ENCODE measurements at places on chromosomes 3 and 15.

DNA sequence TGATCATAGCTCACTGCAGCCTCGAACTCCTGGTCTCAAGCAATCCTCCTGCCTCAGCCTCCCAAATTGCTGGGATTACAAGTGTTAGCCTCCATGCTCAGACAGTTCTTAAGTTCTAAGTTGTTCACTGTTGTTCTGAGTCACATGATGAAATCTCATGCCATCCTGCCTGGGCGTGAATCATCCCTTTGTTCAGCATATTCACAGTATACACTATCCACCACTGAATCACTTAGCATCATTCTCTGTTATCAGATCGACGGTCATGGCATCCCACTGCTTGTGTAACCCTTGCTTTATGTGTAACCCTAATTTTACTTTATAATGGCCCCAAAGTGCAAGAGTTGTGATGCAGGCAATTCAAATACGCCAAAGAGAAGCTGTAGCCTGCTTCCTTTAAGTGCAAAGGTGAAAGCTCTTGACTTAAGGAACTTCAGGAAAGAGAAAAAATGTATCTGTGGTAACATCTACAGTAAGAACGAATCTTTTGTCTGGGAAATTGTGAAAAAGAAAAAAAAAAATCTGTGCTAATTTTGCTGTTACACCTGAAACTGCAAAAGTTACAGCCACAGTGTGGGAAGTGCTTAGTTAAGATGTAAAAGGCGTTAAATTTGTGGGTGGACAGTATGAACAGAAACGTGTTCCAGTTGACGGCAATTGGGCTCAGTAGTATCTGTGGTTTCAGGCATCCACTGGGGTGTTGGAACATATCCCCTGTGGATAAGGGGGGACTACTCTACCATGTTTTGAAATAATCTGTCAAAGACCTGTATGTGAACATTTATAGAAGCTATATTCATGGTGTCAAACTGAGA, 80.6 kb downstream of the PCOLCE2 start:
- DNase-seq = no peak

GRCh38 chr3:71464613-71465012, 118.9 kb downstream of the FOXP1 start:
- no peak for DNase-seq

GRCh38 chr15:79184465-79184892, 93.9 kb upstream of the RASGRF1 start:
- DNase-seq = no peak

DNA sequence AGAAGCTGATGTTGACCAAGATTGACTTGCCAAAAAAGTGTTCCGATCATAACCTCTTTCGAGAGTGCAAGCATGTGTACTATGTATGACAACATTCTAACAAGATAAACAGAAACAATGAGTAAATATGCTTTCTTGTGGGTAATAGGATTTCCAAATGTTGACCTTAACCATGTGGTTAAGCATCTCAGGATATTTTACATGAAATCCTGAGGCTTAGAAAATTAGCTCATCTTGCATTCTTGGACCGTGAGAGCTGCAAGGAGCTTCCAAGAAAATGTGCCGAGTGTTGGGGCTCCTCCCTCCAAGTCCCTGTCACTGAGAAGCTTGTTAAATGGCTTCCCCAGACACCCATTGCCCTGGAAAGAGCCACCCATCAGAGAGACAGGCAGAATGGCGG, 50.1 kb downstream of the C3orf20 start:
- DNase-seq = no peak

DNA sequence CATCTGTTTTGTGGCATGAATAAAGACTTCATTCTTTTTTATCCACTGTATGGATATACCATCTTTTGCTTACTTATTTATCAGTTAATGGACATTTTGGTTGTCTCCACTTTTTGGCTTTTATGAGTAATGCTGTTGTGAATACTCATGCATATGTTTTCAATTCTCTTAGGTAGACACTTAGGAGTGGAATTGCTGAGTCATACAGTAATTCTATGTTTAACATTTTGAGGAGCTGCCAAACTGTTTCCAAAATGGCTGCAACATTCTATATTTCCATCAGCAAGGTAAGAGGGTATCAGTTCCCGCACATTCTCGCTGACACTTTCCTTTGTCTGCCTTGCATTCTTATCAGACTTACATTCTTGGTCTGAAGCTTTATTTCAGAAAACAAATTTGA, 191.1 kb downstream of the WNT5A start:
- DNase-seq = no peak

Measured in NCI-H187 treated with DMSO at 0.1 percent for 48 hours (cell line).